Heart left ventricle (tissue), 16 donors: ENCODE measurements at places on chromosomes 7 and 10. TPM values are rescaled to one million over a fixed set of nuclear protein-coding genes. Genes with fewer than 3 reads are reported as not detected.
A peak's percentile ranks its signal among the peaks of the same experiment; 100 is the strongest.

DNA sequence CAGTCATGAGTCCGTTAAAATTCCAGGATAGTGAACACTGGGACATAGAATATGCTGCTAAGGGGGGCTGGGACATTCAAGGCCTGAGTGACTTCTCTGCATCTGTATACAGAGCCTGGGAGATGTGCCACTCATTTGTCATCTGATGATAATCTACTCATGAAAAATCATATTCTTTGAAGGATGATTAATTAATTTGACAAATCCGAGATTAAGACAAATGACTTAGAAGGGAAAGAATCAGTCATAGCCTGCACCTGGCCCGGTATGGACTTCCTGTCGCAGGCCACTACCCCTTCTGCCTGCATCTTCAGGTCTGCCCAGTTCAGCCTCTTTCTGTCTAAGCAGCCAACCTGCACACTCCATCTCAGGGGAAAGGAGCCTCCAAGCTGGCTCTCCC is 18.8 kb upstream of the FAM170B start:
- no peak for DNase-seq
- H3K36me3 ChIP-seq = no peaks in the 10 kb centered on the region
- H3K27ac ChIP-seq = no peak overlapping the region
- no peaks in the 10 kb centered on the region for H3K27me3 ChIP-seq
- H3K4me1 ChIP-seq = no peaks in the 10 kb centered on the region

The TAS2R41 gene
- total RNA-seq = not detected

- H3K27ac ChIP-seq = no peak overlapping the region
- peaks cover 5% of the 10 kb centered on the region for H3K4me1 ChIP-seq
- H3K36me3 ChIP-seq = no peaks in the 10 kb centered on the region
- H3K4me3 ChIP-seq = no peak overlapping the region
- DNase-seq = no peak
- no peaks in the 10 kb centered on the region for H3K27me3 ChIP-seq
Observed at GRCh38 chr10:18100669-18101068, 39.6 kb upstream of the CACNB2 start.

DNA sequence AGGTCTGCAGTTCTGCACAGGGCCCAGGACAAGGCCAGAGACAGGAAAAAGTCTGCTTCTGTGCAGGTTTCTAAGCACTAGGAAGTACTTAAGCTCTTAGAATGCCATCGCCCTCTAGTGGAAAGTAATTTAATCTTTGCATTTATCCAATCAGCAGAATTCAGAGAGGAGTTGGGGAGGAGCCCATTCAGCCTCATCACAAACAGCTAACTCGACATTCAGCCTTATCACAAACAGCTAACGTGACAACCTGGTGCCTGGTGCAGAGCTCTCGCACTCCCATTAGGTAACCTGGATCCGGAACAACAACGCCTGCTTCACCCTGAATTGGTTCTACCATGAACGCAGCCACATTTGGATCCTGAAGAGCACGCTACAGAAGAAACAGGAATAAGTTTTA is 15.2 kb downstream of the OAT start:
- no peaks in the 10 kb centered on the region for H3K27me3 ChIP-seq
- DNase-seq = no peak
- no peak overlapping the region for H3K27ac ChIP-seq
- H3K4me1 ChIP-seq = no peaks in the 10 kb centered on the region
- H3K36me3 ChIP-seq = peaks cover 93% of the 10 kb centered on the region

GRCh38 chr7:50085344-50085743 is 7.7 kb downstream of the ZPBP start:
- H3K27ac ChIP-seq = no peak overlapping the region
- no peaks in the 10 kb centered on the region for H3K4me1 ChIP-seq
- H3K36me3 ChIP-seq = no peaks in the 10 kb centered on the region
- H3K4me3 ChIP-seq = no peak overlapping the region
- peak; percentile 19 for DNase-seq

- H3K4me1 ChIP-seq = no peaks in the 10 kb centered on the region
- no peaks in the 10 kb centered on the region for H3K36me3 ChIP-seq
- no peak overlapping the region for H3K4me3 ChIP-seq
- no peak overlapping the region for H3K27ac ChIP-seq
- no peaks in the 10 kb centered on the region for H3K27me3 ChIP-seq
Observed at GRCh38 chr10:70978816-70979480, 90.6 kb upstream of the PCBD1 start.

- no peak overlapping the region for H3K27ac ChIP-seq
- H3K27me3 ChIP-seq = no peaks in the 10 kb centered on the region
- H3K36me3 ChIP-seq = no peaks in the 10 kb centered on the region
- no peak for DNase-seq
- H3K4me3 ChIP-seq = no peak overlapping the region
Observed at GRCh38 chr7:131170440-131171271, 157.0 kb upstream of the MKLN1 start.

DNA sequence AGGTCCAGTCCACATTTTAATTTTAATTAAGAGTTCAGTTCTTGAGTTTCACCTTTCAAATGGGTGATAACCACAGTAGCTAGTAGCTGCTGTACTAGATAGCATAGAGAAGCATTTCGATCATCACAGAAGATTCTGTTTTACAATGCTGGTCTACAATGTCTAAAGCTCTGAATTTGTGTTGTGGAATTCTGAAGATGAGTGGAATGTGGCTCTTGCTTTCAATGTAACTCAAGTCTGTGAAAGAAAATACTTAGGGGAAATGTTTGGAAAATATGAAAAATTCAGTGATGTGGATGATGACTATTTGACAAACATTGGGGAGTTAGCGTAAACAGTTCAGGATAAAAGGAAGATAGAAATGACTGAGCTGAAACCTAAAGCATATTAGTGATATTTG is 139.4 kb downstream of the GNAT3 start:
- H3K36me3 ChIP-seq = no peaks in the 10 kb centered on the region
- no peak for DNase-seq
- H3K4me3 ChIP-seq = no peak overlapping the region

- DNase-seq = no peak
- H3K27me3 ChIP-seq = no peaks in the 10 kb centered on the region
- H3K4me3 ChIP-seq = no peak overlapping the region
- peaks cover 13% of the 10 kb centered on the region for H3K4me1 ChIP-seq
Observed at GRCh38 chr7:141460781-141461715, 90.2 kb upstream of the AGK start.

- no peak overlapping the region for H3K4me3 ChIP-seq
- H3K27me3 ChIP-seq = no peaks in the 10 kb centered on the region
- no peak for DNase-seq
- H3K36me3 ChIP-seq = no peaks in the 10 kb centered on the region
- H3K4me1 ChIP-seq = peaks cover 4% of the 10 kb centered on the region
Observed at GRCh38 chr10:5585517-5586206, 60.9 kb downstream of the CALML3 start.

DNA sequence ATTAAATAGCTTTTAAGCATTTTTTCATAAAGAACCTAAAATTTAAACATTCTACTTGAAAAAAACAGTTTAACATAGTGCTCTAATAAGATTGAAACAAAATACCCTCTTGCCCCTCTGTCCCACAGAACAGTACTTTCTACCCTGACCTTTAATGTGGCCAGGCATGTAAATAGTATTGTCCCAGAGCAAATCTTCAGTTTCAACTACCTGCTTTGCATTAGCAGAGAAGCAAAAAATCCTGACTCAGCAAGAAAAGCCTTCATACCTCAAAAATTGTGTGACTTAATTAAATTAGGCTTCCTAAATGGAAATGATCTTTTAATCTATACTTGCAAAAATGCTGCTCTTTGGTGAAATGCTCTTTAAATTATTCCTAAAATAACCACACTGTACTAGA is 237.4 kb upstream of the AOAH start:
- H3K4me3 ChIP-seq = no peak overlapping the region
- H3K27ac ChIP-seq = no peak overlapping the region
- H3K27me3 ChIP-seq = no peaks in the 10 kb centered on the region
- DNase-seq = no peak

The ALOX5 gene
- 2.7 TPM for total RNA-seq
